ENCODE measurements at places on chromosomes 1 and 21.

DNA sequence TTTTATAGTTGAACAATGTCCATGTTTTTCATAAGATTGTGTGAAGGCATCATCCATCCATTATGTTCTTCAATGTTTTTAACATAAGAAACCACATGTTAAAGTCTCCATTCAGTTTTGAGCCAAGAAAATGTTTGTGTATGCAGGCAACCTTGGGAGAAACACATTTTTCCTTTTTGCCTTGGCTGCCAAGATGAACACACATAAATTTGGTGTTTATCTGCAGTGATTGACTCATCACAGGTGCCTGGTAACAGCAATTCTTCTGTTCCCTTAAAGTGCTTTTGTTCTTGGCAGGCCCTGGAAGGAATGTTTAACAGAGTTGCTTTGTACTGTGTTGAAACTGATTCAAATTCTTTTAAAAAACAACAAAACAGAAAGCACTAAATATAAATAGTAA is 709.9 kb upstream of the ADGRL4 start:
- no peak for DNase-seq

DNA sequence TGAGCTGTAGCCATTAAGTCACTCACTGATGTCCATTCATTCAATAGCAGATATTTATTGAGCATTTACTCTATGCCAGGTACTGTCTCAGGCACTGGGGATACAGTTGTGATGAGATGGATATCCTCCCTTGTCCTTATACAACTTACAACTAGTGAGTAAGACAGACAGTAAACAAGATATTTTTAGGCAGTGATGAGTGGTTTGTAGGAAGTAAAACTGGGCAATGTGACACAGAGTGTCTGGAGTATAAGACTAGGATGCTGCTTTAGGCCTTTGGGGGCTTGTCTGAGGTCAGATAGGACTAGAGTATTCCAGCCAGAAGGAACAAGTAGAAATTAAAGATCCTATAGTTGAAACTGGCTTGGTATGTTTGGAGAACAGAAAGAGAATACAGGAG is 41.4 kb downstream of the NOS1AP start:
- DNase-seq = no peak

- no peak for DNase-seq
These were observed 77.4 kb upstream of the TMPRSS2 start for GRCh38 chr21:41585199-41585994.

- peak; percentile 50 for DNase-seq
These were observed 369.1 kb upstream of the VAMP3 start for GRCh38 chr1:7401814-7402547.

DNA sequence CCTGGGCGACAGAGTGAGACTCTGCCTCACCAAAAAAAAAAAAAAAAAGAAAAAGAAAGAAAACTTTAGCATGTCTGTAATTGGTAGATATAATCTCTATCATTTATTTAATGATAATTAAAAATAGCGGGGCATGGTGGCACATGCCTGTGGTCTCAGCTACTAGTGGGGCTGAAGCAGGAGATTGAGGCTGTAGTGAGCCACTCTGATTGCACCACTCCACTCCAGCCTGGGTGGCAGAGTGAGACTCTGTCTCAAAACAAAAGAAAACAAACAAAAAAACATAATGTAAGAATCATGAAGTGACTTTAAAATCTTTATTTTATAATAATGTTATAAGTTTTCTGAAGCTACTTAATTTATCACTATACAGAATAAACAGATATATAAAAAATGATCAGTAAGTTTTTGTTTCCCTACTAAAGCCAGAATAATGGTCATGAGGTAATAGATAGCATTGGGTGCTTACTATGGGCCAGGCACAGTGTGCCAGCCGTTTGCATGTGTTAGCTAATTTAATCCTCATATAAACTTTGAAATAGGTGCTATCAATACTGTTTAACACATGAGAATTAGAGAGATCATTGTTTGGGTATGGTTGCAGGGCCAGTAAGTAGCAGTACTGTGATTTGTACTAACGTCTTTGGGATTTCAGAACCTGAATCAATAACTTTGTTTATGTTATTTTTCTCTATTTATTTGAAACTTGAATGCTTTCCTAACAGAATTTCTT is 23.8 kb downstream of the CLIC4 start:
- no peak for DNase-seq

- no peak for DNase-seq
These were observed 80.6 kb downstream of the TGFBR3 start for GRCh38 chr1:91805311-91805801.

DNA sequence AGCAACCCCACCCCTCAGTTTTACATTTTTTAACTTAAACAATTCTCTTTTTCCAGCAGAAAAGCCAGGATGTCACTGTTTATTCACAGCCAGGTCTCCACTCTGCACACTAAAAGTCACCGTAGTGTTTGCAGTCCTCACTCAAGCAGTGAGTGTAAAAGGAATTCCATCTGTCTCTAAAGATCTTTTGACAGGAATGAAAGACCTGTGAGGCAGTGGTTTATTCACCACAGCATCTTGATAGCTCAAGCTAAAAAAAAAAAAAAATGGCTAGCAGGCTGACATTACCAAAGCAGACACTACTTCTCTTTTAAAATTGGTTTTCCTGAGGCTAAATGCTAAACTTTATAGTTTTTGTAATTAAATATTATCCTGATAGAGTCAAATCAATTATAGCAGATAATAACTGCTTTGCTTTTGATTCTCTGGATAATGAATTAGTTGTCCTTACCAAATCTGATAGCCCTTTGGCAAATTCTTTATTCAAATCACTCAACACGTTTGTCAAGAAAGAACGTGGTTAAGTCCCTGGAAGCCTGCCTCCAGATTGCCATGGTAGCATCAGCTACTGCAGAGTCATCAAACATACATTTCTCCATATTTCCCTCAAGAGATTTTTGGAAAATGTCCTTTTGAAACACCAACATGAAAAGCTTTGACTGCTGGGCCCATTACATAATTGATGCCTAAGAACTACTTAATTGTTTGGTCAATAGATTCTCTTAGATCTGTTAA is 22.2 kb upstream of the SLC5A9 start:
- peak; percentile 8 for DNase-seq

- no peak for DNase-seq
These were observed 605.7 kb downstream of the MATN1 start for GRCh38 chr1:30117685-30118084.
